ENCODE measurements at places on chromosomes 1 and 21.

DNA sequence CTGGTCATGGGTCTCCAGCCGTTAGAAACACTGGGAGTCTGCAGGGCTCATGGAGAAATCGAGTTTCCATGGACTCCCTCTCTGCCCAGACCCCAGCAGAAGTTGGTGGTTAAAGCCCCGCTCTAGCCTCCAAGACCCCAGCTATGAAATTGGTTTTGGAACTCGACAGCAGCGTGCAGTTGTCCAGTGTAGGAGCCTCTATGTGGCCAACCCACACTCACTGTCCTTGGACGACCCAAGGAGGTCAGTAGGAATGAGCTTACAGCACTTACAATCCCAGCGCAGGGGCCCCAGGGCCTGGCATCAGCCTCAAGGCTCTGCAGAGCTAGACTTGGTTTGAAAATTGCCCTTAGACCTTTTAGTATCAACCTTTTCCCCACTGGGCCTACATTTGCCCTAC is 3.2 kb upstream of the PRDM16 start:
- DNase-seq, result no peak

DNA sequence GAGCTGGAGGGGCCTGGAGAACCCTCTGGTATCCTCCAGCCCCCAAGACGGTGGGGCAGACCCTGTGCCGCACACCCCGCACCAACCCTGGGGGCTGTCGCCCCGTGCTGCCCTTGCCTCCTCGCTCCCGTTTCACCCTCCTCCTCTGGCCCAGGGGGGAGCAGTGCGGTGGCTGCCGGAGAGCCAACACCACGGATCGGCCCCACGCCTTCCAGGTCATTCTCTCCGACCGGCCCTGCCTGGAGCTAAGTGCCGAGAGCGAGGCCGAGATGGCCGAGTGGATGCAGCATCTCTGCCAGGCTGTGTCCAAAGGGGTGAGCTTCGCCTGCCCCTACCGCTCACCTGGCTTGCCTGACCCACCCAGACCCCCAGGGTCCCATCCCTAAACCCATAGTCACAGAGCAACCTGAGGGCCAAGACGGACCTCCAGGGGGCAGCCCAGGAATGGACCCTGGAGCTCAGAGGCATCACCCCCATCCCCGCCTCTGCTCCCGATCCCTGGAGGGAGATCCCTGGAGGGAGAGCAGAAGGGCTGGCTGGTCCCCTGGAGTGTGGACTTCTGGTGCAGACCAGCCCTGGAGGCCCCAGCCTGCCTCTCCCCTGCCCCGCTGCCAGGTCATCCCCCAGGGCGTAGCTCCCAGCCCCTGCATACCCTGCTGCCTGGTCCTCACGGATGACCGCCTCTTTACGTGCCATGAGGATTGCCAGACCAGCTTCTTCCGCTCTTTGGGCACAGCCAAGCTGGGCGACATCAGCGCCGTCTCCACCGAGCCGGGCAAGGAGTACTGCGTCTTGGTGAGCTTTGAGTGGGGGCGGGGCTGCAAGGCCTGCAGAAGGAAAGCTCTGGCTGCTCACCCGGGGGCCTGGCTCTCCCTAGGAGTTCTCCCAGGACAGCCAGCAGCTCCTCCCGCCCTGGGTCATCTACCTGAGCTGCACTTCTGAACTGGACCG is 4.0 kb upstream of the SLC25A34 start:
- no peak for DNase-seq

GRCh38 chr1:202197653-202198365 is 4.2 kb downstream of the LGR6 start:
- no peak for DNase-seq

- DNase-seq, result no peak
Measured at GRCh38 chr21:46214478-46215340, 13.9 kb downstream of the LSS start.

DNA sequence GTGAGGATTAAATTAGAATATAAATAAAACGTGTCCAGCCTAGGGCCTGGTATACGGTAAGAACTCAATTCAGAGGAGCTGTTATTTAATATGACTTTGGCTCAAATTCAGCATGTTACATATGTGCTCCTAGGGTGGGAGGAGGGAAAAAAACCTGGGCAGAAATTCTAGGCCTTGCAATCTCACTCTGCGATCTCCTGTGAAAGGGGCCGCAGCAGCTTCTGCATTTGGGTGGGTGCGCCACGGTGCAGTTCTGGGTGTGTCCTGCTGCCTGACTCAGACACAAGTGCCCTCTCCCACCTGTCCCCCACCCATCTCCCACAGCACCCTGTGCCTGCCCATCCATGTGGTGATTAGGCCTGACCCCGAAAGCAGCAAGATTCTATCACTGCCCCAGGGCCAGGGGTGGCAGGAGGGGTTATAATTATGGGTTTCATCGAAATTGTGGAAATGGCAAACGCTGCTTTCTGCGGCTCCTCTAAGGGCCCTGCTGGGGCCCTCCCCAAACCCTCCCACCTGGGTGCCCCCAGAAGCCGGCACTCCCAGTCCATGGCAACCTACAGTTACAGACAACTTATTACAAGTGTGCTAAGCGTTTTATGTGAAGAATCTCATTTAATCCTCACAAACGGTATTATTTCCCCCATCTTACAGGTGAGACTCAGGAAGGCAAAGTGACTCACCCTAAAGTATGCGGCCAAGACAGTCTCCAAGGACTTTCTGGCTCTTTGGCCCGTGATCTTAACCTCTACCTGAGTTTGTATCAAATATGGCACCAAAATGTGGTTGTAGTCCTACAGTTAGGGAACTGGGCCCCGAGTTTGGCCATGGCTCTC is 25.5 kb upstream of the GRHL3 start:
- no peak for DNase-seq

DNA sequence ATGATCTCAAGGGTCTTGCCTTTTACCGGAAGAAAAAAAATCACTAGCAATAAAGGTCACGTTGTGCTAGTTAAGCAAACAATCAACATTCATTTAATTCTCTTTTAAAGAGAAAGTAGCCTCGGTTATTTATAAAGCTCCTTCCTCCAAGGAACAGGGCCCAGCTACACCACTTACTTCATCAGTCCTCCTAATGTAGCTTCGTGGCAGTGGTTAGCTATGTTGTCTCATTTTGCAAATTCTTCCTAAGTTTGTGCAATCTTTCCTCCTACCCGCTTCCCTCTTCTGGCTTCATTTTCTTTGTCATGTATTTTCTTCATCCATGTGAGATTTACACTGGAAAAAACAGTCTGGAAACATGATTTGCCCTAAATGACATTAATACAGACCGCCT is 554.2 kb downstream of the NUF2 start:
- no peak for DNase-seq

DNA sequence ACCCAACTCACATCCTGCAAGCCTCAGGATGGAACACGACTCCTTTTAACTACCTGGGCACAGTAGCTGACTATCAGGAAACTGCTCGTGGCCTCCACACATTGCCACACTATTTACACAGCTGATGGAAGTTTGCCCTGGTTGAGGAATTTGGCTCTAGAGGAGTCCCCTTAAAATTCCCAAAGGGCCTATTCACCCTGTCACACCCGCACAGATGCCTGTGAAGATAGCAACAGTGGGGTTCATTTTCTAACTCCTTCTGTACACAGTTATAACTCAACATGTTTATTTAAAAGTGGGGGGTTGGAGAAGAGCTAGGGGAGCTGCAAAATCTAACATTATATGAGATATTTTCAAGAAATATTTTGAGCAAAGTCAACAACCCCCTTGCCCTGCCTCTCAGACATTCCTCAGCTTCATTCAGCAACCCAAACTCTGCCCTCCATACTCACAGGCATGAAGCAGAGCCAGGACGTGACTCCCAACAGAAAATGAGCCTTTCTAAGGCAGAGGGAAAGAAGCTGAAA is 35.8 kb upstream of the CCN1 start:
- DNase-seq, result no peak

DNA sequence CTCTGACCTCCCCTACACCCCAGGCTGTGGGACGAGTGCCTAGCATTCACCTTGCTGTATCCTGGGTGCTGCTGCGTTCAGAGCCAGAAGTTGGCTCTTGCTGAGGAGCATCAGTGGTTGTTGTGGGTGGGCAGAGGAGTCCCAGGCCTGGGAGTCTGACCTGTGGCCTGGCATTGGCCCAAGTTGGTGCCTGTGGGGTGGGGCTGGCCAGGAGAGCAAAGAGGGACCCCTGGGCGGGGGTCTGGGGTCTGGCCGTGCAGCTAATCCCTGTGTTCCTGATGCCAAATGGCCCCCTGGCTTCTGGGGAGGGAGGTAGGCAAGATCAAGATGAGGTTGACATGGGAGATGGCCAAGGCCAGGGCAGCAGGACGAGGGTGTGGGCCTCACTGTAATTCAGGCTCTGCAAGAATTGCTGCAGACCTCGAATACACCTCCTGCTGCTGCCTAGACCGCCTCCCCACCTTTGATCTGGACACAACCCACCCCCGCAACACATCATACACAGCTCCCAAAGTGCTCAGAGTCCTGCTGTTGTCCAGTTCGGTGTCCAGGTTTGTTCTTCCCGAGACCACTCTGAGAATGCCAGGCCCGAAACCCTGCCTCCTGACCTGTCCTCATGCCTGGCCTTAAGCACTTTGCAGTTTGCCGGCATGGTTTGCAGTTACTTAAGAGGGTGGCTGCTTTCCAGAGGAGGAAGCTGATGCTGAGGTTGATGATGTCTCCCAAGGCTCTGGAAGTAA is 28.7 kb downstream of the CDK18 start:
- DNase-seq, result no peak

DNA sequence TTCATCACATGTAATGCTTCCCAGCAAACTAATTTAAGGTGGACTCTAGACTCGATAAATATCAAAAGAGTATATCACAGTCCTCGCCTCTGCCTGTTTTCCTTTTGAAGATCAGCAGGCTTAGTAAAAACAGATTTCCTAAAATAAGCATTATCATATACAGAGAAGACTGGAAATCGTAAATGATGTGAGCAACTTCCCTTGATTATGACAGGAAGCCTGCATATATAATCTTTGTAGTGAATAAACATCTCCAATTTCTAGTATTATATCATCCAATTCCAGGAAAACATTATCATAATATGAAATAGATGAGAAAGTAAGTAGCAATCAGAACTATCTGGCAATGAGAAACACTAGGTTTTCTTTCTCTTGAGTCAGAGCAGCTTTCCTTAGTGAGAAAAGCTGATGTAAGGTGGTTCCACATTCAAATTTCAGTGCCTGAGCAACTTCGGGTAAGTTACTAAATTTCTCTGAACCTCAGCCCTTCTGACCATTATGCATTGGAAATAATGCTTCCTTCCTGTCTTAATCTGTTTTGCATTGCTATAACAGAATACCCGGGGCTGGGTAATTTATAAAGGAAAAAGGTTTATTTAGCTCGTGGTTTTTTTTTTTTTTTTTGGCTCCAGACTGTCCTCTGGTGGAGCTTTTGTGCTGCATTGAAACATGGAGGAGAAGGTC is 12.6 kb upstream of the POU2F1 start:
- no peak for DNase-seq

GRCh38 chr1:165793951-165794350 is 25.3 kb upstream of the TMCO1 start:
- DNase-seq, result no peak

DNA sequence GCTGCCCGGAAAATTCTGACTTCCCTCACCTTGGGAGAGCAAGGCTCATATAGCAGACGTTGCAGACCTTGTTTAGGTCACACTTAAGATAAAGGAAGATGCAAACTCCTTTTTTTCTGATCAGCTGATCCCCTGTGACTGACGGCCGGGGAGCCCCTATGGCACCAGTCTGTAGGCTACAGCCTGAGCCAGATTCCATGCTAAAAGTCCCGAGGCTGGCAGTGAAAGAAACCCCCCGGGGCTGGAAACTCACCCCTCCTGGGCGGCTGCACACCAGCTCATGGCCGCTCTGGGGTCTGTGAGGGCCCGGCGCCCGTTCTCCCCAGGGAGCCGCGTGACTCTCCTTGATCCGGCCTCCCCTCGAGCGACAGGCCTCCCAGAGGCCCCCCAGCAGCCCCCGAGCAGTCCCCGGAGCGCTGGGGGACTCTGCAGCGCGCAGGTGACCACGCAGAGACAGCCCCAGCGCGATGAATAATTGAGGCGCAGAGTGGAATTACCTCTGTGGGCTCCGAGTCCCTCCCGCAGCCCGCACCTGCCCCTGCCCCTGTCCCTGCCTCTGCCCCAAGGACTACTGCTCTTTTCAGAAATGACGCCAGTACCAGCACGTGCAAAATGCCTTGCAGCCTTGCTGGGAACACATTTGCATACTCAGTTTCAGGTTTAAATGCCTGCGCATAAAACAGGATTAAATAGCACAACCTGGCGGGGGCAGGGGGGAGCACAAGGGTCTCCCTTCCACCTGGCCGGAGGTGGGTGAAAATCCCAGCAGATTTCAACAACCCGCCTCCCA is 62.6 kb upstream of the CLDN14 start:
- DNase-seq, result no peak

- no peak for DNase-seq
Measured at GRCh38 chr1:26220199-26220912, 13.6 kb upstream of the CEP85 start.

- DNase-seq, result no peak
Measured at GRCh38 chr1:33712186-33712585, 151.7 kb upstream of the HMGB4 start.

- DNase-seq, result no peak
Measured at GRCh38 chr1:215878843-215879242, 311.7 kb downstream of the KCTD3 start.

DNA sequence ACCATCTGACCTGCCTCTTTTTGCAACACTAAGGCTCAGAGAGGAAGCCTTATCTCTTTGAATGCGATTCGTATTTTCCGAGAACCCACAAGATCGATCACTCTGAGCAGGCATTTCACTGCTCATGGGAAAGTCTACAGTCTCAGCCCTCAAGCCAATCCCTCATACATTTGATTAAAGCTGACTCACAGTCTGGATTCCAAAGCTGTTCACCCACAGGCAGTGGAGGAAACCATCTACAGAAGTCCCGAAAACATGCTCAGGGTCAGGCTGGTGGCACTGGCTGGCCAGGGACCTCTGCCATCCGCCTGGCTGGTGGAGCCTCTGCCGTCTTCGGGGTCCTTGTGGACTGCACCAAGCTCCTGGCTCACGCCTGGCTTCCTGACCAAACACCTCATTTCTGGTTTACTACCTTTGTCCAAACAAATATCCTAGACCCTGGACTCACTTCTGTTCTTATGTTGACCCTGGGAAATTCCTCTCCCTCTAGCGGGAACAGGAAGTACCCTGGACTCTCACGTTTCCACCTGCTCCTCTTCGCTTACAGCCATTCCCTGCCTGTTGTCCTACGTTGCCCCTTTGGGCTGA is 650.0 kb downstream of the SMYD3 start:
- DNase-seq, result no peak

DNA sequence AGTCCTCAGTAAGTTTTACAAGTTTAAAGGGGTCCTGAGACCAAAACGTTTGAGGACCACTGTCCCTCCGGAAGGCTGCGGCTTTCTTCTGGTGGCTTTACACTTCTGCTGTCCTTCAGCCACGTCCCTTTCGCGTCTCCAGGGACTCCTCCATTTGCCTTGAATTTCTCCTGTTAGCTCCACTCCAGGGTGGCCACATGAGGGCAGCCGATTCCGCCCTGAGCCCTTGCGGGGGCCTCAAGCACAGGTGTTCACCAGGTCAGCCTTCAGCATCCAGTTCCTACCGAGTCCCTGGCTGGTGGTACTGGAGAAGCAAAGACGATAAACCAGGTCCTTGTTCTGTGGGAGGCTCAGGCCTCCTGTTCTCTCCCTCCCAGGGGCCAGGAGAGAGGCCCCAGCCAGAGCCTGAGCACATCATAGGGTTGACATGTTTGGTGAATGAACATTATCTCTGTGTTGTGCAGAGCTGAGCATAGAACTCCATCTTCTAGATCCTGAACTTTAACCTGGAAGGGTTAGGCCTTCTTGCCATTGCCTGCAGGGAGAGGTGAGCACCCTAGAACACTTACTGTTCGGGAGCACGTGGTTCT is 27.4 kb upstream of the COQ8A start:
- no peak for DNase-seq

GRCh38 chr21:44006017-44006619 is 6.0 kb upstream of the TRAPPC10 start:
- peak; percentile 29 for DNase-seq

- peak; percentile 24 for DNase-seq
Measured at GRCh38 chr1:117512728-117513321, 93.0 kb upstream of the TENT5C start.
